MCF 10A (cell line): ENCODE measurements at places on chromosomes 11 and 22.

DNA sequence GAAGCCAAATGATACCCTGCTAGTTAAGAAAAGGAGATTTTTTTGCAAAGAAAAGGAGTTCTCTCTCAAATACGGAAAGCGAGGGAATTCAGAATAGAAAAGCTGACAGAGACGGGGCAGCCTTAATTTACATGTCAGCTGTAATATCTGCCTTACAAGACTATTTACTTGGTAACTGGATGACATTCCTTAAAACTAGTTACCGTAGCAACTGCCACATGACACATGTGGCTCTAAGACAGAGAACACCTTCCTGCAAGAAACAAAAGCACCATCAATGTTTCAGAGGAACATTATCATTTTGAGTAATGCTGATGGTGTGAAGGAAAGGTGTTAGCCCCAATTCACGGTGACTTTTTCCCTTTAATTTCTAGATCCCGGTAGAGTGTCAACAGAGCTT is 222.1 kb downstream of the LRRC4C start:
- DNase-seq = no peak
- no peaks in the 10 kb centered on the region for H3K4me1 ChIP-seq
- H3K27ac ChIP-seq = no peak overlapping the region
- H3K27me3 ChIP-seq = no peaks in the 10 kb centered on the region
- no peaks in the 10 kb centered on the region for H3K36me3 ChIP-seq

GRCh38 chr11:134615041-134615615 is 203.1 kb upstream of the B3GAT1 start:
- no peaks in the 10 kb centered on the region for H3K36me3 ChIP-seq
- no peaks in the 10 kb centered on the region for H3K27me3 ChIP-seq
- H3K4me1 ChIP-seq = no peaks in the 10 kb centered on the region
- no peak overlapping the region for H3K27ac ChIP-seq
- no peak overlapping the region for H3K4me3 ChIP-seq

- H3K36me3 ChIP-seq = no peaks in the 10 kb centered on the region
- no peaks in the 10 kb centered on the region for H3K4me1 ChIP-seq
- no peaks in the 10 kb centered on the region for H3K27me3 ChIP-seq
Observed at GRCh38 chr11:85257837-85258236, 369.3 kb downstream of the DLG2 start.

GRCh38 chr11:102603091-102603490 is 22.0 kb downstream of the MMP20 start:
- no peak overlapping the region for H3K4me3 ChIP-seq
- no peak for DNase-seq
- H3K27me3 ChIP-seq = no peaks in the 10 kb centered on the region
- no peaks in the 10 kb centered on the region for H3K36me3 ChIP-seq
- peaks cover 37% of the 10 kb centered on the region for H3K4me1 ChIP-seq
- peak overlapping the region; percentile 72 for H3K27ac ChIP-seq

DNA sequence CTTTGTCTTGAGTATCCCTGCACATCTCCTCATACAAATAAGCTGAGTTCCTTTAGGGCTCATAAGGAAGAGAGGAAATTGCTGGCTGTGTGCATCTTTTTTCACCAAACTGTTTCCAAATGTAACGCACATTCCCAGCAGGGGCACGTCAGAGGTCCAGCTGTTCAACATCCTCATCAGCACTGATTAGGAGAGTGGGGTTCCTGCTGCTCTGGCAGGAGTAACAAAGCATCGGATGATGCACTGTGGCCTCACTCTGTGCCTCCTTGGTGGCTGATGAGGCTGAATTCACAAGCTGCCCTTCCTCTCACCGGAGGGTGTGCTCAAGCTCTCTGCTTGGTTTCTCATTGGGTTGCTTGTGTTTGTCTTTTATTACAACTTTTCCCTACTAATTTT is 35.5 kb upstream of the SLC25A1 start:
- H3K27ac ChIP-seq = no peak overlapping the region
- no peaks in the 10 kb centered on the region for H3K4me1 ChIP-seq
- H3K27me3 ChIP-seq = no peaks in the 10 kb centered on the region
- no peak for DNase-seq
- peaks cover 21% of the 10 kb centered on the region for H3K36me3 ChIP-seq

- H3K27me3 ChIP-seq = no peaks in the 10 kb centered on the region
- peaks cover 84% of the 10 kb centered on the region for H3K36me3 ChIP-seq
- H3K4me1 ChIP-seq = peaks cover 7% of the 10 kb centered on the region
- no peak overlapping the region for H3K4me3 ChIP-seq
- no peak overlapping the region for H3K27ac ChIP-seq
- no peak for DNase-seq
Observed at GRCh38 chr11:64765291-64765850, 5.6 kb upstream of the PYGM start.

DNA sequence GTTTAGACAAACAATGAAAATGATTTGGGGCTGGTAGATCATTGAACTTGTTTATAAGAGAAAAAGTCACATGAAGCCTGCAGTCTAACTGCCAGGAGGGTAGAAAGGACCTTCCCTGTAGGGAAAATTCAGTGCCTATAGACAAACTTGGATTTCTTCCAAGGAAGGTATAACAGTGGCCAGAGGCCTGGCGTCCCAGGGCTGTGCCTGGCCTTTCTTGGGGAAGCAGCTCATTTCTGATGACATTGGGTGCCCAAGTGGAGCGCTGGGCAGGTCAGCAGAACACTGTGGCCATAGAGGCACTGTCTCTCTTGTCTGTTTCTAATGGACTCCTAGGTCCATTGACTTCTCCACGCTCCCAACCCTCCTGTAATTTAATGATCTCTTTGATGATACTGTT is 6.6 kb upstream of the FXYD6 start:
- H3K4me1 ChIP-seq = no peaks in the 10 kb centered on the region
- H3K27me3 ChIP-seq = peaks cover 52% of the 10 kb centered on the region
- no peak for DNase-seq
- no peak overlapping the region for H3K27ac ChIP-seq

DNA sequence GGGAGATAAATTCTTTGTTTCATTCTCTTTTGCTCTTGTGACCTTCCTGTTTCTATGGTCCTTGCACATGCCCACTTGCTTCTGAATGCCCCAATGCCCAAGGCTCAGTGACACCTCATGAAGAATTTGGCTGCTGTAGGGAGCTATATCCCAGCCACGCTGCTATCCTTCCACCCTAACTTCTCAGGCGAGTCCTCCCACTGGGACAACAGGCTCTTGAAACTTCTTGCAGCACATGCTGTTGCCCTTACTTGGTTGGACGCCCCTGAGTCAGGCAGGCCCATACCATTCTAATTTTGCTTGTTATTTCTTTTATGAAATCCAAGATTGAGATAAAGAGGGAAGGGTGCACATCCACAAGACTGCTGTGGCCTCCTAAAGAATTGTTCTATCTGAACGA is 57.6 kb upstream of the BLID start:
- H3K4me1 ChIP-seq = peaks cover 68% of the 10 kb centered on the region
- H3K4me3 ChIP-seq = peak overlapping the region; percentile 42
- peaks cover 33% of the 10 kb centered on the region for H3K36me3 ChIP-seq
- no peak for DNase-seq

DNA sequence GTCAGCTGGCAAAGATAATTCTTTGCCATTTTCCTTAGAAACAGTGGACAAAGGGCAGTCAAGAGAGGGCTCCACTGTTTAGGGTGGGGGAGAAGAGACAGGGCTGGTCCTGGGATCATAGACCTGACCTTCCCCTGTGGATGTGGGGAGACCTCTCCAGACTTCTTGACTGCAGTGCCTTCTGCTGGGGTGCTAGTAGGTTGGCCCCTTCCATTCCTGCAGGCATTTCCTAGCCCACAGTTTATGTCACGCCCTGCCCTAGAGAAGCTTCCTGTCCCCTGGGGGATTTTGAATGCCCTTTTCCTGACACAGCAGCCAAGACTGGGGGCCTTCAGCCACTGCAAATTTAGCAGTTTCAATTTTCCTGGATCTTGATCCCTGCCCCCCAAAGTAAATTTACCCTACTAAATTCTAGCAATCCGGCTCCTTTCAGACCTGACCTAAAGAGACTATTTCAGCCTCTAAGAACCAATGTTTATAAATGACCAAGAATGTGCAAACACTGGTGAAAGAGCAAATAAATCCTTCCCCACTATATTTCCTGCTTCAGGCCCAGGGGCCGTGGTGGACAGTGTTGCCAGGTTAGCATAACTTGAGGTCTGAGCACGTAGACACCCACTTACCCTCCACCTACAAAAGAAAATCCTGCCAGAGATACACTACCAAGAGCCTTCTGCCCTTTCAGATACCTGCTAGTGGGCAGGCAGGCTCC is 58.4 kb downstream of the PPFIBP2 start:
- no peak overlapping the region for H3K27ac ChIP-seq
- H3K4me1 ChIP-seq = peaks cover 19% of the 10 kb centered on the region
- no peak for DNase-seq
- H3K36me3 ChIP-seq = peaks cover 4% of the 10 kb centered on the region
- H3K4me3 ChIP-seq = no peak overlapping the region

DNA sequence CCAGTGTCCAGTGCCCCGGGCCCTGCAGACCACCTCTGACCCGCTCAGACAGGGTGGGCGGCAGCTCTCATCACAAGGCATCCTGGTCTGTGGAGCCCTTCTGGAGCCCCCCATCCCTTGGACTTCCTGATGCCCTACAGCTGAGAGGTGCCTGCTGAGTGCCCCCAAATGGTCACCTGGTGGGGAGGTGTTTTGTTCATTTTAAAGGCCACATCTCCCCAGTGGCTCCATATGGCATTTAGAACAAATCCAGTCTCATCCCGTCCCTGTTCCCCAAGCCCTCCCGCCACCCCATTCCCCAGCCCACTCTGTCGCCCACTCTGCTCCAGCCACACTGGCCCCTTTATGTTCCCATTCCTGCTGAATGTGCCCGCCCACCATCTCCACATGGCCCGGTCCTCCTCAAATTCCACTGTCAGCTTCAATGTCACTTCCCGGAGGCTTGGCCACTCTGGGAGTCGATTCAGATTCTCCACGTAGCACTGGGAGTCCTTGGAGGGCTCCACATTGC is 32.8 kb downstream of the OSBPL5 start:
- H3K4me3 ChIP-seq = no peak overlapping the region
- H3K27ac ChIP-seq = peak overlapping the region; percentile 23
- H3K36me3 ChIP-seq = peaks cover 11% of the 10 kb centered on the region
- H3K4me1 ChIP-seq = peaks cover 10% of the 10 kb centered on the region
- no peak for DNase-seq
